ENCODE measurements at places on chromosomes 13 and 19.

- DNase-seq, result no peak
Observed at GRCh38 chr13:108948251-108948671, 318.9 kb downstream of the MYO16 start.

- DNase-seq, result no peak
Observed at GRCh38 chr19:42297039-42297438, 4.9 kb upstream of the PRR19 start.

- no peak for DNase-seq
Observed at GRCh38 chr13:104773775-104774174, 1707.6 kb upstream of the SLC10A2 start.

DNA sequence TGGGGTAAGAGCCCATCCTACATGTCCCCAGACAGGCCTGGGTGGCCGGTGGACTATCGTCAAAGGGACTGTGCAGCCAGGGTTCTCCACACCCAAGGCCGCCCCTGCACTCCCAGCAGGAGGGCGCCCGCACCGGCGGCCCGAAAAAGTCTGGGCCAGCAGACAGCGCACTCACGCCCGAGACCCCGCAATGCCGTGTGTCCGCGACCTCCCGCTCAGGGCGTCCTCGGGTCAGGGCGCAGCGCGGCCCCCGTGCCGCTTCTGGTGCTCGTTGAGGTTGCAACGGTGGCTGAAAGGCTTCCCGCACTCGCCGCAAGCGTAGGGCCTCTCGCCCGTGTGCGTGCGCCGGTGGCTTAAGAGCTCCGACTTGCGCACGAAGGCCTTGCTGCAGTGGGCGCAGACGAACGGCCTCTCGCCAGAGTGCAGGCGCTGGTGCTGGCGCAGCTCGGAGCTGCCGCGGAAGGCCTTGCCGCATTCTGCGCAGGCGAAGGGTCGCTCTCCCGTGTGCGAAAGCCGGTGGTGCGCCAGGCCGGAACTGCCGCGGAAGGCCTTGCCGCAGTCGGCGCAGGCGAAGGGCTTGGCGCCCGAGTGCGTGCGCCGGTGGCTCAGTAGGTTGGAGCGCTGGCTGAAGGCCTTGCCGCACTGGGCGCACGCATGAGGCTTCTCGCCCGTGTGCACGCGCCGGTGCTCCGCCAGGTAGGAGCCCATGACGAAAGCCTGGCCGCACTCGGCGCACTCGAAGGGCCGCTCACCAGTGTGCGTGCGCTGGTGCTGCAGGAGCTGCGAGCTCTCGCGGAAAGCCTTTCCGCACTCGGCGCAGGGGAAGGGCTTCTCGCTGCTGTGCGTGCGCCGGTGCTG, 2.8 kb upstream of the A1BG start:
- no peak for DNase-seq

DNA sequence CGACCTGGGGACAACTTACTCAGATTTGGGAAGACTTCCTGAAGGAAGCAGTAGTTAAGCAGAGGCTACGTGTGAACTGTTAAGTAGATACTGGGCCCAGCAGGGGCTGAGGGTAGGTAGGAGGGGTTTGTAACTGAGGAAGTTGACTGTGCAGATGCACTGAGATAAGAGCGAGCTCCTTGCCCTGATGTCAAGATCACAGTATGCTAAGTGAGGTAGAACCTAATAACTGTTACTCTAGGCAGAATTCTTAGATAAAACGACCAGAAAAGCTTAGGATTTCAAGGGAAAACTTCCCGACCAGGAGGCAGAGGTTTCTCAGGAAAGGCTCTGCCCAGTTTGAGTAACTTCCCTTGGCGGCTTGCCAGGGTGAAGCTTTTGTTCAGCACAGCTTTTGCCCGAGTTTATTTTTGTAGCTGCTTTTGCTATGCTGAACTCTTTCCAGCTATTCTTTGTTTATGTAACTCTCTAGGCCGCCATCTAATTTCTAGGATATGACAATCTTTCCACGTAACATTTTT, 632.1 kb downstream of the DIAPH3 start:
- no peak for DNase-seq

- DNase-seq, result no peak
Observed at GRCh38 chr19:50703915-50704796, 15.4 kb downstream of the SHANK1 start.

- DNase-seq, result no peak
Observed at GRCh38 chr19:17471410-17472125, 1.2 kb downstream of the SLC27A1 start.

DNA sequence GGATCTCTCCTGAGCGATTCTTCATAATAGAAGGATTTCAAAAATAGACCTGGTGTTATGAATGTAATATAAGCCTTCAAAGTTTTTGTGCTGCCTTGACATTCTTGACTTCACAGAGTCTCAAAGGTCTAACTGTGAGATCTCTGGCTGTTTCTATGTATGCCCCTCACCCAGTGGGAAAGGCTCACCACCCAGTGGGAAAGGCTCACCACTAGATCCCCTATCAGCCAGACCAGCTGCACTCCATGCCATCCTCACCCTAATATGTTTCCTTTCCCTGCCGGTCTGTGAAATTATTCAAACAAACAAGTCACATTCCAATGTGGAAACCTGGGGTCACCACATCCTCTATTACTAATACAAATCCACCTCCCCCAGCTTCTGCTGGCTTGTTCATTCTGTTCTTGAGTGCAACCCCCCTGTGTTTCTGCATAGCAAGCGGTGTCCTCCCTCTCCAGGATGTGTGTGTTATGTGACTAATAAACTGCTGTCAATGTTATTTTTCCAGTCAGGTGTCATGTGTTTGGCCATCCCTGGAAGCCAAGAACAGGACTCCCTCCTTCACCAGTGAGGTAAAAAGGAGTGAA, 13.8 kb upstream of the SLITRK1 start:
- DNase-seq, result no peak

GRCh38 chr13:24167666-24168391, 7.3 kb downstream of the SPATA13 start:
- DNase-seq, result no peak

DNA sequence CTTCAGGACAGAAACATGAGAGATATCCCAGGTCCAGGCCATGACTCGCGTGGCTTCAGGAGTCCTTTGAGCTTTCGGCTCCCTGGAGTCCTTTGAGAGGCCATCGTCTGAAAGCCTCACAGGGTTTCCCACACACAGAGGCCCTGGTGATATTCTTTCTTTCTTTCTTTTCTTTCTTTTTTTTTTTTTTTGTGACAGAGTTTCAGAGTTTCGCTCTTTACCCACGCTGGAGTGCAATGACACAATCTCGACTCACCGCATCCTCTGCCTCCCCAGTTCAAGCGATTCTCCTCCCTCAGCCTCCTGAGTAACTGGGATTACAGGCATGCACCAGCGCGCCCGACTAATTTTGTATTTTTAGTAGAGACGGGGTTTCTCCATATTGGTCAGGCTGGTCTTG, 5.5 kb downstream of the SIN3B start:
- DNase-seq, result no peak

DNA sequence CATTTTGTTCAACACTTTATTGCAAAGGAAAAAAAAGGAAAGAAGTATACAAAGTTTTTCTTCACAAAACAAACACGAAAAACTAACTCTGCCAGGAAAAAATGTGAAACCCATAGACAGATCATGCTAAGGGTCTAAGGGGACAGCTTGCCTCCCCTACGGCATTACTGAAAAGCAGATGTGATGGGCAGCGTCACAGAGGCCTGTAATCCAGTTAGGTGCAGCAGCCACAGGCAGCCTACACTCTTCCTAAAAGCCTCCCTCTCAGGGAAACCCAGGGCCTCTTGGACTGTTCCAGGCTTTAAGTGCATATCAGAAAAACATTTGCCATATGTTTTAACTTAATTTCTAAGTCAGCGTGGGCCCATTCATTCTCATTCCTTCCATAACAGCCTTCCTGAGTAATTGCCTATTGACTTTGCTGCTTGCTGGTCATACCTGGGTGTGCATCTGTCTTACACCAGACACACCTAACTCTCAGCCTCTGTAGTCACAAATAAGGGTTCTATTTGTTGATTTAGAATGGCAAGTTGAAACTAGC, 135.7 kb upstream of the SERP2 start:
- DNase-seq, result no peak

DNA sequence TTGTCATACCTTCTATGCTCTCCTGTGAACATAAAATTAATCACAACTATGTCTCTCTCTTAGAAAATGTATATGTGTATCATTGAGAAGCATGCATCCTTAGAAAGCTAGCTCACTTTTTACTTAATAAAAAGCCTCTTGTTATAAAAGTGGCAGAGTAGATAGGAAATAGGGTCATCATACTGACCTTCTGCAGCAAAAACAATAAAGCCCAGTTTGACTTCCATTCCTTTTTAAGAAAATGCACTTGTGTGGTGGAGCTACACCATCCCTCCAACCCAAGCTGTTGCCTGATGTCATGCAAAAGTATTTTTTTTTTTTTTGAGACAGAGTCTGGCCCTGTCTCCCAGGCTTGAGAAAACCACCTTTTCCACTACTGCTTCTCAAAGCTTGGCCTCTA, 393.3 kb downstream of the LIG4 start:
- no peak for DNase-seq

DNA sequence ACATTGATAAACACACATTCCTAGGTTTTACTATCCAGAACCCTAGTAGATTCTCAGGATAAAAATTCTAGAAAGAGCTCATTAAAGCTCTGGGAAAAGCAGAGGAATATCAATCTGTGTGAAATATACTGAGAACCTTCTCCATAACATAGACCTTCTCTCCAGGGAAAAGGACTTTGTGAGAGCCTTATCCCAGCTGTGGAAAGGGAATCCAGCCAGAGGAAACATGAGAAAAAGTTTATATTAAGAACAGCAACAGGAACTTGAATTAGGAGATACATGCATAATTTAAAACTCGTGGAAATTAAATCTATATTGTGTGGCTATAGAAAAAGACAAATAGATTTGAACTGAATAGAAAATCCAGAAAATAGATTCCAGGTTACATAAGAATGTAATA, 1639.9 kb downstream of the EFNB2 start:
- no peak for DNase-seq

DNA sequence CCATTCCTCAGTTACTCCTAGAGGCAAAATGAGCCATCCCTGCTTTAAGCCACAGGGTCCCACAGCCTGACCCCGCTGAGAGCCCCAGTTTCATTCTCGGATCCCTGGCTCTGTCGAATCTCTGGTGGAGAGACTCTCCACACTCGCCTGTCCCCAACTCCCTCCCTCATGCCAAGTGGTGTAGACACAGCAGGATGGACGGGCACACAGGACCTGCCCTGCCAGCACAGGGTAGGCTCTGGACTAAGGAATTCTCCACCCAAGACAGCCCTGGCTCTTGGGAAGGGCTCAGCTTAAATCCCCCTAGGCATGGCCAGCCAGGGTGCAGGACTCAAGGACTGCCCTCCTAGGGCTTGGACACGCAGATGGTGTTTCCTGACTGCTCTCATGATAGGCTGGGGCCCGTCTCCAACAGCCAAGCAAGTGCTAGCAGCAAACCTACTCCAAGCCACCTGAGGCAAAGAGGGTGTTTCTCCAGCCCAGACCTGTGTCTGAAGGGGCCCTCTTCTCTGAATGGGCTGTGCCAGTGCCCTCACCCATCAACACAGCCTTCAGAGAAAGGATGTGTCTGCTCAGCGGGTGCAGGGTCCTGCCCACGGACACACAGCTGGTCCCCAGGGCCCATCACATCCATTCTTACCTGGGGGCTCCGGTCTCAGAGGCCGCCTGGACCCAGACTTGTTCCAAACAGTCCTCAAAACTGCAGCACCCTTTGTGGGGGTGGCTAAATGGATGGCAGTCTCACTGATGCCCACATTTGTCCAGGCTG, 65.3 kb downstream of the PEPD start:
- DNase-seq, result no peak

GRCh38 chr13:75904012-75904411, 267.9 kb downstream of the LMO7 start:
- no peak for DNase-seq

DNA sequence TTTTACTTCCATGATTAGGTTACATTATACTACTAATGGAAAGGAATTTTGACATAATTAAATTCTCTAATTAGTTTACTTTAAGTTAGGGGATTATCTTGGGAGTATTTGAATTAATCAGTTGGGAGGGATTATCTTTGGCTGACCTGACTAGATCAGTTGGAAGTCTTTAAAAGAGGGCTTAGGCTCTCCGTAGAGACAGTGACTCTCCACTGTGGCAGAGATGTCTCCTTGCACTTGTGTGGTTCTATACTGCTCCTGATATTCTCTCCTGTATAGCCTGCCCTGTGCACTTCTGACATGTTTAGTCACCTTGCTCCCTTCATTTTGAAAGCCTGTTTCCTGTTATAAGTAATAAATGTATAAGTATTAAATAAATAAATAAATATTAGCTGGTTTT, 1612.3 kb upstream of the PRR20A start:
- no peak for DNase-seq

- no peak for DNase-seq
Observed at GRCh38 chr13:99373436-99373835, 66.2 kb upstream of the GPR183 start.

GRCh38 chr19:55132453-55133129, 15.2 kb upstream of the PPP1R12C start:
- no peak for DNase-seq
